ENCODE measurements at places on chromosomes 2 and 18.

DNA sequence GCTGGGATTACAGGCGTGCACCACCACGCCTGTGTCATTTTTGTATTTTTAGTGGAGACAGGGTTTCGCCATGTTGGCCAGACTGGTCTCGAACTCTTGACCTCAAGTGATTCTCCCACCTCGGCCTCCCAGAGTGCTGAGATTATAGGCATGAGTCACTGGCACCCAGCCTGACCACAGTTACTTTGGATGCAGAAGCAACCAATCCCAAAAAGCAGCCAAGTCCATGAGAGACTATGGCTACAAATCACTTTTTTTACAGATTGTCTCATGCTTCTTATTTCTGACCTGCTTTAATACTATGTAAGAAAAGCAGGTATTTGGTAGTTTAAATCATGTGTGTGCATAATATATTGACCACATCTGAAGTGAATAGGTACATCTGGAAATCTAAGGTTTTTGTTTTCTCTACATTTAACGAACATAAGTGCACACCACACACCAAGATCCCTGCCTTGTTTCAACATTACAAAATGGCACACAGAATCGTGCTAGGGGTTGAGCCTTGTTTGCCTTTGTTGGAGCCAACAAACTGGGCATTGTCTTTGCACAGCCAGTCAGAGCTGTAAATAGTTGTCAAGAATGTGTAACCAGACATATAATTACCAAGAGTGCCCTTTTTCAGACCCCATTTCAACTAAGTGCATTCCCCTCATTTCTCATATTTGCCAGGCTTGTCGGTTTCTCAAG is 18.3 kb upstream of the MAP4K4 start:
- DNase-seq, result no peak

DNA sequence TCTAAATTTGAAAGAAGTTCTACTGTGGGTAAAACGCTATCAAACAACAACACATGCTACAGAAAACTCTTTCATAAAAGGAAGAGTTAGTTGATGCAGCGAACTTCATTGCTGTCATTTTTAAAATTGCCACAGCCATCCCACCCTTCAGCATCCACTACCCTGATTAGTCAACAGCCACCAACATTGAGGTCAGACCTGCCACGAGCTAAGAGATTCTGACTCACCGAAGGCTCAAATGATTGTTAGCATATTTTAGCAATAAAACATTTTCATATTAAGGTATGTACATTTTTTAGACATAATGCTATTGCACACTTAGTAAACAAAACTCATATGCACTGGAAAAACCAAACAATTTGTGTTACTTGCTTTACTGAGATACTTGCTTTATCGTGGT is 347.1 kb downstream of the CLIP4 start:
- DNase-seq, result no peak

GRCh38 chr2:63862806-63863205 is 21.1 kb downstream of the UGP2 start:
- no peak for DNase-seq

DNA sequence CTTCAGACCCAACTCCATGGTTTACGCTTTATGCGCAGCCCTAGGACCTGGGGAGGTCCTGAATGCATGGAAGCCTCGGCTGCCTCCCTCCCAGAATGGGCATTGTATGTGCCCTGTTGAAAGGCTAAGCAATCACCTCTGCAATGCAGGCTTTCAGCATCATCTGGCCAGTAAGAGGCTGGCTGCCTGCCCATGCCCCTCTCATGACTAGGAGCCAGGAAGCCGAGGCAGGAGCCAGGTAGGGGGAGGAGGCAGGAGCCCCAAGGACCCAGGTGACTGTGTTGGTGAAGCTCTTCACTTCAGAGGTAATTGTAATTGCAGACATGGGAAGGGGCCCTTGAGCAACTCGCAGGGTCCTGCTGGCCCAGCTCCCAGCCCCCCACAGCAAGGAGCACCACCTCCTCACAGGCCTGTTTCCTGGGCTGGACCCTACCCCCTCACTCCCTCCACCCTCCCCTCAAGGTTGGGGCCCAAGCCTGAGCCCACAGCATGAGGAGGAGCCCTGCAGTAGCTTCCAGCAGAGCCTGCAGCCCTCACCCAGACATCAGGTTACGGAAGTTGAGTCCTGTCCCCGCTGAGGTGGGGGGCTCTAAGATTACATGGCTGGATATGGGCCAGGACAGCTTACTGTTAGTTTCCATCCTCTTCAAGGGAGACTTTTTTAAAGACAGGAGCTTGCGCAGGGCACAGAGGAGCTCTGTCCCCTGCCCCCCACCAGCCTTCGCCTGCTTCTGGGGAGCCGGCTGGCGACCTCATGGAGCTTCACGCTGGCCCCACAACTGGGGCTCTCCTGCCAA is 21.9 kb downstream of the CRACDL start:
- DNase-seq, result no peak
